WTC11 (cell line): ENCODE measurements at places on chromosomes 16 and 17.

- DNase-seq: no peak
- H3K4me1 ChIP-seq: peaks cover 51% of the 10 kb centered on the region
- H3K27ac ChIP-seq: no peak overlapping the region
- H3K4me3 ChIP-seq: no peak overlapping the region
- peaks cover 6% of the 10 kb centered on the region for H3K27me3 ChIP-seq
- H3K36me3 ChIP-seq: no peaks in the 10 kb centered on the region
Observed at GRCh38 chr17:41532947-41533570, 5.0 kb upstream of the KRT19 start.

DNA sequence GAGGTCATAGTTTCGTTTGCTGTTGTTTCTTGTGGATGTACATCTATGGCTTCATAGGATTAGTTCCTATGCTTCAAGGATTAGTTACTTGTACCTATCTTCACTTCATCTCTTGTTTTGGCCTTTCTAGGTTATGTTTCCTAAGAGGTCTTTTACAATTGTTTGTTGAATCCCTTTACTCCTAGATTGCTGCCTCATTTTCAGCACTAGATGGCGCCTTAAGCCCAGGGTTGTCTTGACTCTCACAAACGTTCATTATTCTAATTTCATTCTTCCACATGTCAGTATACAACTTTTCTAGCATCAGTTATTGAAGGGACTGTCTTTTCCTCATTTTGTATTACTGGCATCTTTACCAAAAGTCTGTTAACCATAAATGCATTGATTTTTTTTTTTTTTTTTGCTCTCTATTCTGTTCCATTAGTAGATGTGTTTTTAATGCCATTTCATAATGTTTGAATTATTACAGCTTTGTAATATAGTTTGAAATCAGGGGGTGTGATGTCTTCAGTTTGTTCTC, 45.0 kb upstream of the NACA2 start:
- H3K27ac ChIP-seq: no peak overlapping the region
- H3K4me1 ChIP-seq: no peaks in the 10 kb centered on the region
- H3K36me3 ChIP-seq: no peaks in the 10 kb centered on the region
- no peak overlapping the region for H3K4me3 ChIP-seq
- peak; percentile 49 for DNase-seq

- H3K4me1 ChIP-seq: peaks cover 15% of the 10 kb centered on the region
- H3K36me3 ChIP-seq: no peaks in the 10 kb centered on the region
- DNase-seq: no peak
- no peaks in the 10 kb centered on the region; the same call in 1 of the 2 replicates for H3K27me3 ChIP-seq
- H3K4me3 ChIP-seq: no peak overlapping the region
Observed at GRCh38 chr17:33534087-33534486, 241.0 kb upstream of the ASIC2 start.

DNA sequence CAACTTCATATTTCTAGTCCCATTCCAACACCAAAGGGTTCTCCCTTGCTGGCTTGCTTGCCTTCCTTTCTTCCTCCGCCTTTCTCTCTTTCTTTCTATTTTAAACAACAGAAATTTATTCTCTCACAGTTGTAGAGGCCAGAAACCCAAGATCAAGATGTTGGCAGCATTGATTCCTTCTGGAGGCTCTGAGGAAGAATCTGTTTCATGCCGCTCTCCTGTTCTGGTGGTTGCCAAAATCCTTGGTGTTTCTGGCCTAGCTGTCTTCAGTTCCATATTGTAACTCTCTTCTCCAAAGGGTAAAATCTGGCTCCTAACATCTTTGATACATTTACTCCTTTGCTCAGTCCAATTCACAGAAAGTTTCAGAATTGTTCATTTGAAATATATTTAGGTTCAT, 3.0 kb upstream of the ANKRD40CL start:
- H3K27ac ChIP-seq: no peak overlapping the region
- H3K4me3 ChIP-seq: no peak overlapping the region
- no peak for DNase-seq
- no peaks in the 10 kb centered on the region for H3K27me3 ChIP-seq
- H3K36me3 ChIP-seq: no peaks in the 10 kb centered on the region

- no peak overlapping the region for H3K4me3 ChIP-seq
- DNase-seq: no peak
- no peaks in the 10 kb centered on the region; the same call in 1 of the 2 replicates for H3K36me3 ChIP-seq
- H3K4me1 ChIP-seq: no peaks in the 10 kb centered on the region
- H3K27ac ChIP-seq: no peak overlapping the region
Observed at GRCh38 chr17:19723964-19724363, 7.6 kb upstream of the SLC47A2 start.

DNA sequence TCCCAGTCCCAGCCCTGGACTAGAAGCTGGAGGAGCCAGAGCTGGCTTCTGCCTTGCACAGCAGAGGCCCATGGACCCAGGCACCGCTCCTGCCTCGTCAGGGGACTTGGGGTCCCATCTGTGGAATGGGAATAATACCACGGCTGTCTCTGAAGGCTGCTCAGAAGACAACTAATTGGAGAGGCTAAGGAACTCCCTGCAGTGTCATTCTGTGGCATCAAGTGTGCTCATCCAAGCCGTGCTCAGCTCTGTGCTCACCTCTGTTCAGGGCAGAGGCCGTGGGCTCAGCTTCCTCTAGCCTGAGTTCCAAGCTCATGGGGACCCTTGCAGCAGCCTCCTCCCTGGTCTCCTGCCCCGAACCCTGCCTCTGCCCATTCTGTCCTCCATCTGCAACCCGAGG, 31.8 kb downstream of the BEAN1 start:
- H3K27me3 ChIP-seq: peaks cover 7% of the 10 kb centered on the region
- no peak overlapping the region for H3K27ac ChIP-seq
- no peak overlapping the region for H3K4me3 ChIP-seq
- H3K36me3 ChIP-seq: no peaks in the 10 kb centered on the region

- H3K36me3 ChIP-seq: peaks cover 10% of the 10 kb centered on the region
- H3K4me3 ChIP-seq: peak overlapping the region; percentile 64
- peaks cover 19% of the 10 kb centered on the region for H3K4me1 ChIP-seq
- H3K27ac ChIP-seq: no peak overlapping the region
Observed at GRCh38 chr16:1979271-1980029, 1.8 kb downstream of the NOXO1 start.

GRCh38 chr17:19372439-19372838, 5.9 kb upstream of the MAPK7 start:
- H3K27me3 ChIP-seq: no peaks in the 10 kb centered on the region
- H3K27ac ChIP-seq: peak overlapping the region; percentile 14; the same call in 1 of the 2 replicates
- H3K4me3 ChIP-seq: no peak overlapping the region
- H3K36me3 ChIP-seq: no peaks in the 10 kb centered on the region
- DNase-seq: no peak

- DNase-seq: peak; percentile 83
- peaks cover 6% of the 10 kb centered on the region for H3K4me1 ChIP-seq
- H3K4me3 ChIP-seq: no peak overlapping the region
Observed at GRCh38 chr16:52912565-52913173, 140.0 kb downstream of the CHD9NB start.

DNA sequence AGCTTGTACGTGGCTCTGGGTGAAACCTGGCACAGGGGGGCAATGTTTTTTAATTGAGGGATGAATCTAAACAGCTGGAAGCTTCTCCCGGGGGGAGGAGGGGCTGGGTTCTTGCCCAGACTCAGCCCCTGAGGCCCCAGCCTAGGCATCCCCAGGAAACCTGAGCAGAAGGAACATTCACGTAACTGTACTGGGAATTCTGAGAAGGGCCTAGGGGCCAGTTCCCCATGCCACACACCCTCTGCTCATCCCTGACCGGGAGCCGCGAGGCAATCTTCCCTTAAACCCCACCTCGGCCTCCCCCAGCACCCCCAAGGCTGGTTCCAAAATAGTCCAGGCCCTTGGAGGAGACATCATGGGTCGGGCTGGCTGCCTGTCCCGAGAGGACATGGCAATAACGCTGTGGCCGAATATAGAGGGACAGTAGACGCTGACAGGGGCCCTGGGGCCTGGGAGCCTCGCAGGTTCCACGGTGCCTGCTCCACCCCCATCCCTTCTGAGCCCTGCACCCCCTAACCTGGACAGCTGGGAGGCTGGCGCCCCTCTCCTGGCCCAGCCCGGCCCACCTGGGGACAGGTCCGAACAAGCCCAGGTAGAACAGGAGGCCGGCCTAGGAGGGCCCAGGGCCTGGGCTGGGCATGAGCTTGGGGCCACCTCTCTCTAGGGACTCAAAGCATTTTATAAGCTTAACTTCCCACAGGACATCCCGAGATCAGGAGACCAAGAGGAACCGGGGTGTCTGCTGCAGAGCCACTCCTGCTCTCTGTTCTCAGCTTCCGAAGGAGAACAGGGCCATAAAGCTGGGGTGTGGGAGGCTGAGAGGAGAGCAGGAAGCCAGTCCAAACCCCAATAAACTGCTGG, 83.2 kb upstream of the TOB1 start:
- H3K27ac ChIP-seq: no peak overlapping the region; the same call in 1 of the 2 replicates
- no peak overlapping the region for H3K4me3 ChIP-seq
- no peak for DNase-seq
- H3K36me3 ChIP-seq: no peaks in the 10 kb centered on the region

DNA sequence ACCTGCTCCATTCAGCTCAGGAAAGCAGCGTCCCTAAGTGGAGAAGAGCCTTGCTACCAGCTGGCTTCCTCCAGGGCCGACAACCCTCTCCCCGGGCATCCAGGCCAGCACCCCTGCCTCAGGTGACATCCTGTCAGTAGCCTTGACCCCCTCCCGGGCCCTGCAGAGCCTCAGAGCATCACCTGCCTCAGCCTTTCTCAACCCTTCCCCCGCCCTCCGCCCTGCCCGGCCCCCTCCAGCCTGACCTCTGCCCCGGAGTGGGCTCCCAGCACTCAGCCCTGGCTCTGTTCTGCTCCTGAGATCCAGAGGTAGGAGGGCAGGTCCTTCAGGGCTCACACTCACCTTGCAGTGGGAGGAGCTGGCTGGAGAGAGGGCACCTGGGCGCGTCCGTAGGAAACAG, 73.8 kb upstream of the METRNL start:
- no peak for DNase-seq
- H3K27ac ChIP-seq: peak overlapping the region; percentile 48; the same call in 1 of the 2 replicates
- H3K36me3 ChIP-seq: peaks cover 10% of the 10 kb centered on the region; the same call in 1 of the 2 replicates
- H3K27me3 ChIP-seq: no peaks in the 10 kb centered on the region; the same call in 1 of the 2 replicates
- H3K4me3 ChIP-seq: no peak overlapping the region

DNA sequence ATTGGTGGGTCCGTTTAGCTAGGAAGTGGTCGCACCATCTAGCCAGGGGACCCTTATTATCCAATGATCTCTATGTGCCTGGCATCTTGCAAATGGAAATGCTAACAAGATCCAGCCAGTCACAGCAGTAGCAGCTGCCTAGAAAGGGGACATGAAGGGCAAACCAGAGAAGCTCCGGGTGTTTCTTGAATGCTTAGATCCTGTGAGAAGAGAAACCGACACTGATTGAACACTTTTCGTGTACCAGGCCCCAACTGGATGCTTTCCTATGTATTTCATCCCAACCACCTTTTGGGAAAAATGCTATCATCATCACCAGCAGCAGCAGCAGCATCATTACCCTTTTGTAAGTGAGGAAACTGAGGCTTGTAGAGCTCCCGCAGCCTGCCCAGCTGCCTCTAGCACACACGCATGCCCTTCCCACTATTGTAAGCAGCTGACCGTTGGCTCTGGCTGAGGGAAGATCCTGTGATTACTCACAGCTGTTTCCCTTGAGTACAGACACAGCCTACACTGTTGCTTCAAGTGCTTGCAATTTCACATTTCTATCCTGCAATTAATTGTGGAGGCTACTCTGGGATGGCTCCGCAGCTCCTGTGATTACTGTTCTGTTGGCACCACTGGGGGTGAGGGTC, 180.7 kb upstream of the CACNG5 start:
- no peak for DNase-seq
- peaks cover 11% of the 10 kb centered on the region; the same call in 1 of the 2 replicates for H3K4me1 ChIP-seq
- no peak overlapping the region for H3K27ac ChIP-seq

DNA sequence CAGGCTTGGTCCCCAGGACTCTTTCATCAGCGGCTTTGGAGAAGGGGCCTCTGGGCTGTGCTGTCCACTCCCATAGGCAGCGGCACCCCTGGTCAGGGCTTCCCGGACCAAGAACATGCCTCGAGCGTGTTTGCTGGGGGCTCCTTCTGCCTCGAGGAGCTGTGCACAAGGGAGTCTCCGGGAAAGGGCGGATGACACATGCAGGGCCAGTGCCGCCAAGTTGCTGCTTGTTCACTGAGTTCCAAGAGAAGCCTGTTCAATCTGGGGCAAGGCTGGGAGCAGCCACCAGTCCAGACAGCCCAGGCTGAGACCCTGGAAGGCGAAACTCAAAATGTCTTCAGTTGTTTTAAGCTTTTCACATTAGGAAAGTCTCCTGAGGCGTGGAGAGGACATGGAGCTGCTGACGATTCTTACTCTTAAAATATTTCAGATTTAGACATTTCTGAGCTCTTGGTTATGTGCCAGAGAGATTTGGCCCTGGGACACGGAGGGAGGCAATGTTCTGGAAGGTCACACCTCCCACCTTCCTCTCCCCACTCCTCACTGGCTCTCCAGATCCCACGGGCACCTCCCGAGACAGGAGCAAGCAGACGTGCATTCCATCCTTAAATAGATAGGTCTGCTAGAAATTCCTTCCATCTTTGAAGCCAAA, 84.5 kb upstream of the ZNF469 start:
- no peaks in the 10 kb centered on the region; the same call in 1 of the 2 replicates for H3K27me3 ChIP-seq
- DNase-seq: no peak
- no peaks in the 10 kb centered on the region for H3K4me1 ChIP-seq
- H3K36me3 ChIP-seq: no peaks in the 10 kb centered on the region
- no peak overlapping the region for H3K27ac ChIP-seq
